Left renal pelvis (tissue), 4 donors: ENCODE measurements at places on chromosomes 2 and 18.

- peak; percentile 14 for DNase-seq
These were observed 716 bp upstream of the SLC39A10 start for GRCh38 chr2:195656161-195656858.

DNA sequence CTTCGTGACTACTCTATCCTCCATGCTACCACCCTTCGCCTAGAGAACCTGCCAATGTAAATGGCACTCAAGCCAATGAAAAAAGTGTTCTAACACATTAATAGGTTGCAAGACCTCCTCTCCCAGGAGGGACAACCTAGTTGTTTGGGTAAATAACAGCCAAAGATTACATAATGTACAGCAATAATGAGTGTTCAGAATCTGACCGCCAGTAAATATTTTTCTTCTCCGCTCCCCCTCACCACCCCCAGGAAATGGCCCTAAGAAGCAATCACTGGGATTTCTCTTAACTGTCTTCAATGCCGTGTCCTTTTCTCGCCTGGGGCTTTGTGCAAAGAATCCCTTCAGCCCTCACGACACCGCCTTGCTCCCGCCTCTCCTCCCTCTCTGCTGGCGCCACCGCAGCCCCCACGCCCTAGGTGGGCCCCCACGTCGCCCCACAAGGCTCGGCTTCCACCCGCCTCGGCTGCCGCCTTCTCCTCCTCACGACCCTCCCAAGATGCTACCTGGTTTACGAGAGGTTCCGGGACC, 458 bp downstream of the HYCC2 start:
- no peak for DNase-seq

DNA sequence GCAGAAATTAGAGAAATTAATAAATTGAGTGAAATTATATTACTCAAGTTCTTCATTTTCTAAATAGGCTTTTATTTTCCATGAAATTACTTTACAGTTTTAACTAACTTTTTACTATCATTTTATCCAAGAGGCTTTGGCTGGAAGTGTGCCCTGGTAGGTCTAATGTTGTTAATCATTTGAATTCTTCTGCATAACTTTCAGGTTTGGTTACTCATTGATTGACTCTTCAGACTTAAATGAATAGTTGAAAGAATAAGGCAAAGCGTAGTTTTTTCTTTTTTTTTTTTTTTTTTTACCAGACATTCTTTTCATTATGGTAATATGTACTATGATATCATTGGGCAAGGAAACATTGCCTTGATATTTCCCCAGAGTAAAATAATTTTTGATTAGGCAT, 228.4 kb upstream of the MMADHC start:
- DNase-seq, result no peak

DNA sequence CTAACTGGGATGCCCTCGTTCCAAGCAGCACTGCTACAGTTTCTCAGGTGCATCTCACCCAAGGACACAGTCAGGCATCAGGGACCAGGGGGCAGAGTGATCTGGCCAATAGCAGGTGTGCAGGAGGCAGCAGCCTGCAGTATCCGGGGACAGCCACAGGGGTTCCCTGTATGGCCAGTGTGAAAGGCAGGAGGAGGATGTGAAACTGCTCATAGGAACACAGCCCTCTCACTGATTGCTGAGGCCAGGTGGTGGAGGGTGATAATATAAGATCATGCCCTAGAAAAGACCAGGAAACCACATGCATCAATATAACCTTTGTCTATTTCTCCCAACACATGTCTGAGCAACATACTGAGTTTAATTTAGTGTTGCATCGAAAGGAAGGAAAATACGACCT, 112.7 kb upstream of the TACR1 start:
- no peak for DNase-seq

DNA sequence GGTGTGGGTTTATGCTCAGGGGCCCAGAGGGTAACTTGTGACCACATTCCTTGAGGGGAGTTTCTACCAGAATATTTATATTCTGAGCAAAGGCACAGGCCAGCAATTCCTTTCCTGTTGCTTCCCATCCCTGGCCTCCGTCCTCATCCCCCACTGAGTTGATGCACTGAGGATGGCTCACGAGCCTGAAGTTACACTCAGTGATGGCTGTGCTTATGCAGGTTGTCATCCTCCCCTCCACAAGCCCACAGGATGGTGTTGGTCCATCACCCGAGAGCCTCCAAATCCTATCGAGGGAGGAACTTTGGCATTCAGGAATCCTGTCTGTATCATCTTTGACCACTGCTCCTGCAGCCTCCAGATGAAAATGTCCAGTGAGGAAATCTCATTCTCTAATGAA, 28.4 kb upstream of the FHOD3 start:
- no peak for DNase-seq

DNA sequence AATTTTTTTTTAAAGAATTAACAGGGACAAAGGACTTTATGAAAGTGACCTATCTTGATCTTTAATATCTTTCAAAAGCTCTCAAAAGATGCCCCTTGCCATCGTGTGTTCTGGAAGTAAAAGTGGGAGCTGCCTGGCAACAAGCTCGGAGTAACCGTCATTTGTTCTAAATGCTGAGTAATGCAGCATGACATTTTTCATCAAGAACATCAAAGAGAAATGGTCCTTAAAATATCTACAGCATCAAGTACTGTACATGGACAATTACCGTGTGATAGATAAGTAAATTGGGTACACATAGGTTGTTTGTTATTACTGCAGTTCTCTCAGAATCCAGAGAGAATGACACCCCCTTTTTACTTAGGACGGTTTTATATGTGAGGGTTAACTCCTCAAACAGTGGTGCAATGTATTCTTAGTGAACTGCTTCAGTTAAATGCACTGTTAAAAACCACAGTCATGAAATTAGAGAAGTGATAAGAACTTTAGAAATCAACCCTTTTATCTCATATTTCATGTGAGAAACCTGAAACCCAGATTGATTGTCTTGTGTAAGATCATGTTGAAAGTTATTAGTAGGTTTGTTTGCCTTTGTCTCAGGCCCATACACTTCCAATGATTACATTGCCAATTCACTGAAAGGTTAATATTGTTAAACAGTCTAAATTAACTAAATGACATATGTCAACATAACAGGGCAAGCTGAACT, 90.6 kb upstream of the HNMT start:
- no peak for DNase-seq

DNA sequence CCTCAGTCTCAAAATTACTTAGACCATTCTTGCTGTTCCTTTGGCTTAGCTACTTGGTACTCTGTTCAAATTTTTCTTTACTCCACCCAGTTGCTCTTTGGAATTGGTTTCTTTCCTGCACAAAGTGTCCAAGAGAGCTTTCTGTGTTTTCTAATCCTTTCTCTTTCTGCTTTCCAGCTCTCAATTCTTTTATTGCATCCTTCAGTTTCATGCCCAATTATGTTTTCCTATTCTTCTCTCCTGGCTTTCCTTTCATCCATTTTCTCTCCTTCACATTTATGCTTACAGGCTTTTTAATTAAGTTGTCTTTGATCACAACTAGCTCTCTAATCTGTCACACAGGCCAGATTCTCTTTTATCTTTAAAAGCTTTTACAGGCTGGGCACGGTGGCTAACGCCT, 38.2 kb downstream of the UBR3 start:
- DNase-seq, result no peak

- DNase-seq, result no peak
These were observed 236.7 kb downstream of the SLC4A3 start for GRCh38 chr2:219864154-219864553.

- peak; percentile 54 for DNase-seq
These were observed 7.6 kb upstream of the PRKCE start for GRCh38 chr2:45643543-45644542.

DNA sequence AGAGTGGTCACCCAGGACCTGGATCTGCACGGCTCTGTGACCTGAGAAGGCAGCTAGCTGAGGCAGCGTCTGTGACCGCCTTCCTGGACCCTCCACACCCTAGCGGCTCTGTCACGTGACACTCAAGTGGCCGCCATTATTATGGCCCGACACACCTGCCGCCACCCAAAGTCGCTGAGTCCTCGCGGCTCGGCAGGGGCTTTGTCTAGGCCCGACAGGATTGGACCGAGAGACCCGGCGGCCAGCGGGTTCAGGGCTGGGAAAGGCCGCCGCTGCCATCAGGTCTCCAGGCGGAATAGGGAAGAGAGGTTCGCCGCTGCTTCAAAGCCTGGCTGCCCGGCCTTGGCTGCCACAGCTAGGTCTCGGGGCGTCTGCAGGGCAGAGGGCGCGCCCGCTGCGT, 1162.5 kb upstream of the LRRTM1 start:
- no peak for DNase-seq

- no peak for DNase-seq
These were observed 124.3 kb upstream of the SLC39A10 start for GRCh38 chr2:195532628-195533271.

DNA sequence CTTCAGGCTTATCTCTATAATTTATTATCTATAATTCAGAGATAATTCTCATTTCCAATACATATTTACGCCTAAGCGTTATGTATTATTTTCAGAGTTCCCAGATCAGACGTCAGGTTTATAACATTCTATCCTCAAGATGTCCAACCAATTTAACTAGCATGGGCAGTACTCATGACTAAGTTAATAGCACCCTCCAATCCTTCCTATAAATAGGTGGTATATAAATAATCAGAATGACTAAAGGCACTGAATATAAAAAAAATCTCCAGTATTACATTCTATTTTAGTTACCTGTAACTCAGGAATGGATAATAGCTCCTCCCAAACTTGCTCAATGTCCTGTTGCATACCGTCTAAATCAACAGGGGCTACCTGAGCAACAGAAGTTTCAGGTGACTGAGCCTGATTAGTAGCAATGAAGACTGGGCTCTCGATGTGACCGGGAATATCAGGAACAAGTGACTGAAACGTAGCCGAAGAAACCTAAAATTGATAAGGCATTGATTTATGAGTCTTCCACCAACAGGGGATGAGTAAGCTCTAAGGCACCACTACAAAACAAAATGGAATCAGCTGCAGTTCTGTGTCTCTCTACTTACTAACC, 19.6 kb downstream of the HNRNPA3 start:
- no peak for DNase-seq

- DNase-seq, result no peak
These were observed 54.0 kb downstream of the GATA6 start for GRCh38 chr18:22223254-22223964.

- DNase-seq, result no peak
These were observed 284.4 kb upstream of the RGPD4 start for GRCh38 chr2:107542314-107542740.

GRCh38 chr2:42792087-42792582, 248 bp downstream of the HAAO start:
- no peak for DNase-seq

DNA sequence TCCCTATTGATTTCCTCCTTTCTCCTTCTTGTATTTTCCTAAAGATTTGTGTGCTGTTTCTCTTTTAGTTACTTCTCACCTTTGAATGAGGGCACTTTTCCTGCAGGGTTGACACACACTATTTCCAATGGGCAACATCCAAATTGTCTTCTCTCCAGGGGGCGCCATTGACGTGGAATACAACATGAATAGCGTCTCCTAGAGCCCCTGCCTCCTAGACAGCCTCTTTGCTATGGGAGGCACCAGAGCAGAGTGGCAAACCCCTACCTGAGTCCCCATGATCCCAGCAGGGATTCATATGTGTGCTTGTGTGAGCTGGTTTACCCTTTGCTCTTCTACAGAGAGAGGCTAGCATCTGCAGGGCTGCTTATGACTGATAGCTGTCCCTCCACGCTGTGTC, 61.3 kb upstream of the ITSN2 start:
- no peak for DNase-seq

GRCh38 chr18:48713309-48713708, 174.5 kb downstream of the CTIF start:
- DNase-seq, result no peak

DNA sequence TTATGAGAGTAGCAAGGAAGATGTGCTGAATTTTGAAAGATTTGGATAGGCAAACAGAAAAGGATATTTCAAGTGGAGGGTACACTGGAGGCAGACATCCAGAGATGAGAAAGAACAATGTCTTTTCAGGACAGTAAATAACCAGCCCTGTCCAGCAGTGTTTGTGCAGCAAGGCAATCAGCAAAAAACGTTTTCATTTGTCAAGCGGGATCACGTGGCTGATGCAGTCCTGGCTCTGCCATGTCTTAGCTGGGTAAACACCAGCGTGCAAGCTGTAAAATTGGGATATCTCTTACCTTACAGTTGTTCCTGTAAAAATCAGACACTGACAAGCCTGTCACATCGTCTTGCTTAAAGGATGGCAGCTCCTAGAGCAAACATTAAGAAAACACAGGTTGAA, 67.8 kb downstream of the CWC22 start:
- DNase-seq, result no peak

DNA sequence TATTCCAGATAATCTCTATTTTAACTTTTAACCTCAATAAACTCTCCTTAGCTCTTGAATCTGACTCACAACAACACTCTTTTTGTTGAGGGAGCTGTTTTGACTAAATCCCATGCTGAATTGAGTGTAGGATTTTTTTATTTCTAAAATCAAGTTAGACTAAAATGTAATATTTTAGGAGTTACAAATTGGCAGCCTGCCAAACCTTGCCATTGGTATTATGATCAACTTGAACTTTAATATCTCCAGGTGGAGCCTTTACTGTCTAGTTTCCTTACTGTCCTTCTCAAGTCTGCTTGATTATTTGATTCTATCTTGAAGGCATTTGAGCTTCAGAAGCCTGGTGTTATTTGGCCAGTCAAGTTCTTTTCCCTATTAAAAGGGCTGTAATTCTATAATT, 8.7 kb downstream of the PIKFYVE start:
- DNase-seq, result no peak

DNA sequence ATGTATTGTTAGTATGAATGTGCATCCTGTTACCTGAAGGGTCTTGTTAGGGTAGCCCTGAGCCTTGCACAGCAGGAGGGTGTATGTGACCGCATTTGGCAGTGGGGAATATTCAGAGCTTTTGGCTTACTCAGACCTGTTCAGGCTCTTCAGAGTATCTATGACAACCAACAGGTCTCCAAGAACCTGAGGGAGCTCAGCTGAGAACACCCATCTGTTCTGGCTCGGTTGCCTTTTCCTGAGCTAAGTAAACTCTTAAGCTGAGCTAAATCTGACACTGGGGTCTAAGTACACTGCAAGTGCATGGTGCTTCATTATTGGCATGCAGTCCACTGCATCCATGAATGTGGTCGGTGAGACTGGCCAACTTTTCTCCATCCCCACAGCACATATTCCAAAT, 92.4 kb upstream of the CHST9 start:
- no peak for DNase-seq

DNA sequence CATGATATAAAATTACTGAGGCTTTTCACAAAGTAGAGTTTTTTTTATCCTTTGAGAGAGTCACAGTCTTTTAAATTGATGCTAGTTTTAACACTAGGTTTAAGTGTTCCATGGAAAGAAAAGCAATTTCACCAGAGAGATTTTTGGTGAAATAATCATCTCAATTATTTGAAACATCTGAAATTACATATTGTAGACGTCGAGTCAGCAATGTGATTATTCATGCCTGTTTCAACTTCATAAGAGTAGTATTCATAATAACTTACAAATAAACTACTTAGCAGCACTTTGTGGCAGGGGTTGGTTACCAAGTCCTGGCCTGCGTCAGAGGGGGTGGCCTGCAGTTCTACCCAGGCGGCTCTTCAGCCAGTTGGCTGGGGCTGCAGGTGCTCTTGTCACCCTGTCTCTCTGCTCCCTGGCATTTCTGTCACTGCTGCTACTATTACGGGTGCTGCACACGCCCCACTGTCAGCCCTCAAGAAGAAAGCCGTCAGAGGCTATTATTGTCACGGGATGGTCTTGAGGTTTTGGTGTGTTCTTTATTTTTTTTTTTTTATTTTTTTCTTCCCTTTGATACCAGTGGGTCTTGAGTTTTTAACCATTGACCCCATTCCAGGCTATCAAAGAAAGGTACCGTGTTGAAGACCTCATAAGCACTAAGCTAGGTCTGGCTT, 50.4 kb downstream of the MALT1 start:
- DNase-seq, result no peak
